ENCODE measurements at places on chromosomes 5 and 9.

DNA sequence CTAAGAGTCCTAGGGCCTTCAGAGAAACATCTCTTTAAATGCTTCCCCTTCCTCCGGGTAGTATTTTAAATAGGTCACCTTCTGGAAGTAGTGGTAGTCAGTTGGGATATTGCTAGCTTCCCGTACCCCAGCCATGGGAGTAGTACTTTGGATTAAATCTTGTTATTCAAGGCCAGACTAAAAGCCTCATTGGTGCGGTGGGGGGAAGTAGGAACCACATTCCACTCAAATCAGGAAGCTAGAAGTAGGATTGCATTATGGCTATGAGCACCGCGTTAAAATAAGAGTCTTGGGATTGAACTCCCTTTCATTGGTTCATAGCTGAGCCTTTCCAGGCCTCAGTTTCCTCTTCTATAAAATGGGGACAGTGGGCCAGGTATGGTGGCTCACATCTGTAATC lies 6.7 kb downstream of the KCNIP1 start:
- DNase-seq = no peak

GRCh38 chr9:126295936-126296600 lies 30.6 kb upstream of the MVB12B start:
- DNase-seq = no peak

DNA sequence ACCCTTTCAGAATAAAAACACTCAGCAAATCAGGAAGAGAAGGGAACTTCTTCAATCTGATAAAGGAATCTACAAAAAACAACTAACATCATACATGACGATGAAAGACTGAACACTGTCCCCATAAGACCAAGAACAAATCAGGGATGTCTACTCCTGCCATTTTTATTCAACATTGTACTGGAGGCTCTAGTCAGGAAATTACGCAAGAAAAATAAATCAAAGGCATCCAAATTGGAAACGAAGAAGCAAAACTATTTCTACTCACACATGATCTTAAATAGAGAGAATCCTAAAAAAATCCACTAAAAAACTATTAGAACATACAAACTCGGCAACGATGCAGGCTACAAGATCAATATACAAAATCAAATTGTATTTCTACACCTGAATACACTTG lies 42.3 kb downstream of the IPPK start:
- no peak for DNase-seq

DNA sequence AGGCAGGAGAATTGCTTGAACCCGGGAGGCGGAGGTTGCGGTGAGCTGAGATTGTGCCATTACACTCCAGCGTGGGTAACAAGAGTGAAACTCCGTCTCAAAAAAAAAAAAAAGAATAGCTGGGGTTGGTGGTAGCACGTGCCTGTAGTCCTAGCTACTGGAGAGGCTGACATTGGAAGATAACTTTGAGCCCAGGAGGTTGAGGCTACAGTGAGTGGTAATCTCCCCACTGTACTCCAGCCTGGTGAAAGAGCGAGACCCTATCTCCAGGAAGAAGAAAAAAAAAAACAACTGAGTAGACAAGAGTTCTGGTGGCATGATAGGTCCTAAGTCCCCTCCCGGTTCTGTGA lies 26.3 kb downstream of the GOLGA2 start:
- DNase-seq = no peak

- DNase-seq = peak; percentile 48
These were observed 24.7 kb upstream of the CETN3 start for GRCh38 chr5:90434116-90434714.

GRCh38 chr9:5470122-5470521 lies 19.8 kb downstream of the CD274 start:
- no peak for DNase-seq

DNA sequence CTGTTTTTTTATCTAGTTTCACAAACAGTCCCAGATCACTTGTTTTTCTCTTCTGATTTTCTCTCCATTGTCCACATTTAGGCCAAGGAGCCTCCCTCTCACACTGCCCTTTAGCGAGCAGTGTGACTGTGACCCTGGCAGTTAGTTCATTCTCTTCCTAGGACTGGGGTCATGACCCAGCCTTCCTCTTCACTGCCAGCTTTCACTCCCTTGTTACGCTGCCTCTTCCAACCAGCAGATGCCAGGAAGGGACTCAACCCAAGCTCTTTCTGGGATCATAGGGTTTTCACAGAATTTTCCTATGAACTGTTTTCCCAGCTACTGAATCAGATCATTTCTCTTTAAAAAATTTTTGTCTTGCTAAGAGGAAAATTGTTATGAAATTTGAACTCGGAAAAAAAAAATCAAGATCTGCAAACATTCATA lies 70.9 kb downstream of the LMNB1 start:
- DNase-seq = no peak

DNA sequence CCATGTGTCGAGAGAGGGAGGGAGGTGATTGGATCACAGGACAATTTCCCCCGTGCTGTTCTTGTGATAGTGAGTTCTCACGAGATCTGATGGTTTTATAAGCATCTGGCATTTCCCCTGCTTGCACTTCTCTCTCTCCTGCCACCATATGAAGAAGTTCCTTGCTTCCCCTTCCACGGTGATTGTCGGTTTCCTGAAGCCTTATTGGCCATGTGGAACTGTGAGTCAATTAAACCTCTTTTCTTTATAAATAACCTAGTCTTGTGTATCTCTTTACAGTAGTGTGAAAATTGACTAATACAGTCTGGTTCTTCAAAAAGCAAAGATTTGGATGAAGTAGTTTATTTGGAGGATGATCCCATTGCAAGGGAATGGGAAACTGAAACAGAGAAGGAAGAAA lies 11.3 kb upstream of the MIER3 start:
- no peak for DNase-seq

DNA sequence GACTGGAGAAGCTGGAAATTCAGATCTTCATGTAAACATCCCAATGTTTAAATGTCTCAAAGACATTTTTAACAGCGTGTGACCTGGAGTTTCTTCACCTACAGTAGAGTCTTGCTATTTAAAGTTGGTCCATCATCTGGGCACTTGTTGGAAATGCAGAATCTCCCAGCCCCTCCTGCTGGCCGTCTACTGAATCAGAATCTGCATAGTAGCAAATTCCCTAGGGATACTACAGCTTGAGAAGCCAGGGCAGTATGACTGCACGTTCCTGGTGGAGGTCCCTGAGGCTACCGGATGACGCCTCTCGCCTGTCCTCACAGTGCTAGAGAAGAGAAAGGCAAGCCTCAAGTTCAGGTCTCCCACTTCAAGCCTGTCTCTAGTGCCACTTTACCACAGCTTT lies 15.7 kb downstream of the SAP30L start:
- no peak for DNase-seq

- no peak for DNase-seq
These were observed 278 bp upstream of the NIPSNAP3A start for GRCh38 chr9:104747245-104747564.

DNA sequence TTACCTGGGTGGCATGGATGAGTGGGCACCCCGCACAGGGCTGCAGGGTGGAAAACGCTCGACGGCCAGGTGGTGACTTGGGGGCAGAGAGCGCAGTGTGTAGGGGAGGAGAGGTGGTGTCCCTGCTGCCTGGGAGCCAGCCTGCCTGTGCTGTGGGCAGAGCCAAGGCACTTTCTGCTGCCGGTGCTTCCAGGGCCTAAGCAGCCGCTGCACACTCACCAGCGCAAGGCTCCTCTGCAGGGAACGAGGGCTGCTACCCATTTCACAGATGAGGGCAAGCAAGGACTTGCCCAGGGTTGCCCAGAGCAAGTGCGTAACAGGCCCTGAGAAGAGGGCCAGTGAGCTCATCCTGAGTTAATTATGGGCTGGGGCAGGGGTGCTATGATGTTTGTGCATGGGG lies 62.5 kb downstream of the CRB2 start:
- DNase-seq = no peak

GRCh38 chr9:15271403-15271802 lies 35.6 kb downstream of the TTC39B start:
- DNase-seq = no peak

- no peak for DNase-seq
These were observed 138.3 kb downstream of the PAX5 start for GRCh38 chr9:36895744-36896260.

GRCh38 chr9:98977813-98978212 lies 34.1 kb downstream of the COL15A1 start:
- DNase-seq = no peak

DNA sequence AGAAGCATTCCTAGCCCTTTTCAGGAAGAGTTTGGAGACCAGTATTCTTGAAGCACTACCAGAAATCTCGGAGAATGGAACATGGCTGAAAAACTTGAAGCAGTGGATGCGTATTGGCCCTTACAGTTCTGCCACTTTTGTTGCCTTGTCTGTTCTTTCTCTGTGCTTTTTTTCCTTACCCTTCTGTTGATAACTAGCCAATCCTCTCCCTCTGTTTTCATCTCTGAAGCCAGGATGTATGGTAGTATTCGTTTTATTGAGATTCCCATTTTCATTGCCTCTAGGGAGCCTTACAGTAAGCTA lies 564 bp upstream of the CCNH start:
- no peak for DNase-seq

Measured in femur (tissue), 1 donor.